Mesothelial cell of epicardium (in vitro differentiated cells): ENCODE measurements at places on chromosomes 11 and 22.

GRCh38 chr11:24324211-24324610, 172.6 kb upstream of the LUZP2 start:
- peak overlapping the region; percentile 57 for H3K27ac ChIP-seq
- H3K27me3 ChIP-seq, result no peaks in the 10 kb centered on the region
- H3K36me3 ChIP-seq, result no peaks in the 10 kb centered on the region

DNA sequence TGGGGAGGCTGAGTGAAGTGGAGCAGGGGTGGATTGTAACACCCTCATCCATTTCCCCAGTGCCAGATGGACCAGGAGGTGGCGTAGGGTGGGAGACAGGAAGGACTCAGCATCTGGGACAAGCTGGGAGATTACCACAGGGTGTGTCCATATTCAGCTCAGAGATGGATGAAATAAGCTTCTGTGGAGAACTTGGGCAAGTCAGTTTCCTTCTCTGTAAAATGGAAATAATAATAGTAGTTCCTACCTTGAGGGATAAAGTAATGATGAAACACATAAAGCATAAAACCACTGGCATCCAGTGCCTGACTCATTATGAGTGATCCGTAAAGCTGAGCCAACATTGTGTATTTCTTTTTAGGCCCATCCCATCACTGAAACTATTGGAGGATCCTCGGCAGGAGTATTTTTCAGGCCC, 607 bp upstream of the ROBO4 start:
- H3K36me3 ChIP-seq, result no peaks in the 10 kb centered on the region
- H3K4me3 ChIP-seq, result no peak overlapping the region
- no peak for DNase-seq
- H3K27me3 ChIP-seq, result peaks cover 43% of the 10 kb centered on the region
- no peak overlapping the region for H3K27ac ChIP-seq

GRCh38 chr11:125304136-125304535, 139.6 kb downstream of the PKNOX2 start:
- H3K27me3 ChIP-seq, result no peaks in the 10 kb centered on the region
- no peak for DNase-seq
- H3K27ac ChIP-seq, result peak overlapping the region; percentile 87
- H3K4me1 ChIP-seq, result peaks cover 67% of the 10 kb centered on the region
- H3K36me3 ChIP-seq, result no peaks in the 10 kb centered on the region

DNA sequence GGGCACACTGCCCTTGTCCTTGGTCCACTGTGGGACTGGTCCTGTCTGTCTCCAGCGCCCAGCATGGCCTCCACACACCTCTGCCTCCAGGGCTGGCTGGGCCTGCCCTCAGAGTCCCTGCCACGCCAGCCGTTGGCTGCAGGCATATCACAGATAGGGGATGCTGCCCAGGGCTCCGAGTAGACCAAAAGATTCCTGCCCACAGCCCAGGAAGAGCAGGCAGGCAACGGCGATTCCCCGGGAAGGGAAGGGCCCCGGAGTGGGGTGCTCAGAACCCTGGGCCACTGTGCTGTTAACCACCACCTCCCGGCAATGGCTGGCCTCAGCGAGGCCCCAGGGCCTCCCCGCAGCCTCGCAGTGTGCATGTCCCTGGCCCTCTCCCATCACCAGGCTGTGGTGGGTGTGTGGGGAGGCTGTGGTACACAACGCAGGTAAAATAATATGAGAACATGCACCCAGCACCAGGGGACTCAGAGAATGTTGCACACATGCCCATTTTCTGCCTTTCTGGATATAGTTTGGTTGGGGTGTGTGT, 2.2 kb downstream of the IFITM5 start:
- H3K27ac ChIP-seq, result no peak overlapping the region
- peaks cover 7% of the 10 kb centered on the region for H3K4me1 ChIP-seq
- DNase-seq, result no peak
- H3K36me3 ChIP-seq, result no peaks in the 10 kb centered on the region
- H3K4me3 ChIP-seq, result no peak overlapping the region
- H3K27me3 ChIP-seq, result peaks cover 13% of the 10 kb centered on the region

GRCh38 chr11:47560426-47560825, 5.0 kb upstream of the PTPMT1 start:
- H3K4me1 ChIP-seq, result peaks cover 3% of the 10 kb centered on the region
- DNase-seq, result no peak
- H3K27ac ChIP-seq, result no peak overlapping the region
- H3K36me3 ChIP-seq, result no peaks in the 10 kb centered on the region
- H3K27me3 ChIP-seq, result no peaks in the 10 kb centered on the region
- no peak overlapping the region for H3K4me3 ChIP-seq

- H3K27ac ChIP-seq, result peak overlapping the region; percentile 94
- H3K36me3 ChIP-seq, result no peaks in the 10 kb centered on the region
- H3K27me3 ChIP-seq, result no peaks in the 10 kb centered on the region
- DNase-seq, result no peak
These were observed 193.4 kb downstream of the CASP12 start for GRCh38 chr11:104704888-104705287.

- no peak overlapping the region for H3K4me3 ChIP-seq
- DNase-seq, result no peak
- H3K27ac ChIP-seq, result no peak overlapping the region
These were observed 127.8 kb upstream of the ANO3 start for GRCh38 chr11:26204101-26204500.

GRCh38 chr11:21113876-21114275, 444.5 kb downstream of the NELL1 start:
- no peak overlapping the region for H3K4me3 ChIP-seq
- no peak overlapping the region for H3K27ac ChIP-seq
- peaks cover 4% of the 10 kb centered on the region for H3K27me3 ChIP-seq
- no peak for DNase-seq
